ENCODE measurements at places on chromosomes 3 and 15.

- no peak for DNase-seq
These were observed 3.2 kb upstream of the ANXA2 start for GRCh38 chr15:60400944-60401343.

- peak; percentile 45 for DNase-seq
These were observed 234.7 kb upstream of the LYSMD4 start for GRCh38 chr15:99967841-99968371.

GRCh38 chr3:130831719-130832400 lies 62.0 kb upstream of the ATP2C1 start:
- no peak for DNase-seq

- no peak for DNase-seq
These were observed 134.8 kb upstream of the CNTN4 start for GRCh38 chr3:1963896-1964295.

- DNase-seq, result no peak
These were observed 55.9 kb downstream of the NGLY1 start for GRCh38 chr3:25727316-25727715.

- no peak for DNase-seq
These were observed 34.4 kb downstream of the TNK2 start for GRCh38 chr3:195873971-195874370.

- no peak for DNase-seq
These were observed 99.7 kb upstream of the LRRC3B start for GRCh38 chr3:26522919-26523318.

GRCh38 chr3:44827196-44827595 lies 34.5 kb upstream of the TMEM42 start:
- no peak for DNase-seq

- DNase-seq, result no peak
These were observed 12.2 kb downstream of the GBE1 start for GRCh38 chr3:81749265-81749664.

- DNase-seq, result no peak
These were observed 8.9 kb upstream of the COMMD4 start for GRCh38 chr15:75327005-75327404.

DNA sequence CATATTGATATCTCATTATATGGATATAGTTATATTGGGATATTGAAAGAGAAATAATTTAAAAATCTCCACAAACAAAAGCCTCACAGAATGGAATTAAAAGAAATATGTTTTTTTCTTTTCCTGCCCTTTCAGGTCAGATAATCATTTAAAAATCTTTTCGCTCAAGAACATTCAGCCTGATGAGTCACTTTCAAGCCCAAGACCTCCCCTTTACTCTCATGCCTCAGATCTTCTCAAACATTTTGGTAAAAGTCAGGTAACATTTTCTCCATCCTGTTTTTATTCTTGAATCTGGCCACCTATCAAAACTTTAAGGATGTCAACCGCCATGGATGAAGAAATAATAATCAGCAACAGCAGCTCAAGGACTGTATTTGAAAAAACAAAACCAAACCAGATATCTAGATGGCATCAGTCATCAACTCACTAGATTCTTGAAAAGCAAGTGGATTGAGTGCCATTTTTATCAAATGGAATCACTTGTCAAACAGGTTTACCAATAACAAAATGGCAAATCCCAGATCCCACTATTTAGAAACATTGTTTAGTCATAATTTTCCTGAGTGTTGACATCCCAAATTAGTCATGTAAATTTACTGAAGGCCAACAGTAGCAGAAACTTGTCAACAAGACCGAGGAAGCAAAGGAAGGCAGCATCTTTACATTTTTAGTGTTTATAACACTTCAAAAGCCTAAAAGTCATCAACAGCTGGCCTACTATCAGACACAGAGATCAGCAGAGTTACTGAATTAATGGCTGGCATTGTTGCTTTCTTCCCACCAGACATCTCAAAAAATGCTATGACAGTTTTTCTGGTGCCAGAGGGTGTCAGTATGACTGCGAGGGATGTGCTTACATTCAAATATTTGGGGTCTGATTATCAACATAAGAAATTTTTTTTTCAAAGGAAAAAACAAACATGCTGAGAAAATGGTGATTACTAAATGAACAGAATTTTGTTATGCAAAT lies 444.7 kb downstream of the MAGI1 start:
- no peak for DNase-seq

DNA sequence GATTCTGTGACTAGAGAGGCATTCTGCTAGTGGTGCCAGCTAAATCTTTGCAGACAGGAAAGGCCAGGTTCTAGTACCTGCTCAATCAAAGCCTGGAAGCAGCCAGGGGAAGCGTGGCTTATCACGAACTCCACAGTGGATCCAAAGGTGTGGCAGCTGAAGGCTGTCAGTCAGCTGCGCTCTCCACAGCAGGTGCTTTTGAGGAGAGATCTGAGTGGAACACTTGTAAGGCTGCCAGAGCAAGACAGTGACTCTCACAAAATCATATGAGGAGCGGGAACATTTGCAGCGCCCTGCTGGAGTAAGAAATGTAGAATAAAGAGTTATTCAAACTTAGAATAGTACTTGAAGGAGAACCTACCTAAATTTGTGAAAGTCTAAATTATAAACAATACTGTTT lies 5.0 kb upstream of the DPH6 start:
- no peak for DNase-seq

- no peak for DNase-seq
These were observed 67.8 kb upstream of the SLC24A5 start for GRCh38 chr15:48052946-48053345.

GRCh38 chr15:89068325-89068784 lies 19.9 kb upstream of the ABHD2 start:
- DNase-seq, result no peak

DNA sequence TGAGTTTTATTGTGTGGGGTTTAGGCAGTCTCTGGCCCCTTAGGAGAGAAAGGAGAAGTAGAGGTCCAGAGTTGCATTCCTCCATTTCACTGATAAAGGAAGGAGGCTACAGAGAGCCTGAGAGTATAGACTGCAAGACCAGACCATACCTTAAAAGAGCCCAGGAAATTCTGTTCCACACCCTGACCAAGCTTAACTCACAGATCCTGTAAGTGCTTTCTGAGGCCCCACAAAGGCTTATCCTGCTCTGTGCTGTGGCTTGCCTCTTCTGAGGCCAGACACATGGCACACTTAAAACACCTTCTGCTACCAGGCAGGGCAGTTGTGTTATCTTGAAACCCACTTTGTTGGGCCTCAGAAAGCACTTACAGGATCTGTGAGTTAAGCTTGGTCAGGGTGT lies 39.2 kb upstream of the LEKR1 start:
- DNase-seq, result no peak

GRCh38 chr15:58396181-58396580 lies 35.6 kb upstream of the LIPC start:
- no peak for DNase-seq

DNA sequence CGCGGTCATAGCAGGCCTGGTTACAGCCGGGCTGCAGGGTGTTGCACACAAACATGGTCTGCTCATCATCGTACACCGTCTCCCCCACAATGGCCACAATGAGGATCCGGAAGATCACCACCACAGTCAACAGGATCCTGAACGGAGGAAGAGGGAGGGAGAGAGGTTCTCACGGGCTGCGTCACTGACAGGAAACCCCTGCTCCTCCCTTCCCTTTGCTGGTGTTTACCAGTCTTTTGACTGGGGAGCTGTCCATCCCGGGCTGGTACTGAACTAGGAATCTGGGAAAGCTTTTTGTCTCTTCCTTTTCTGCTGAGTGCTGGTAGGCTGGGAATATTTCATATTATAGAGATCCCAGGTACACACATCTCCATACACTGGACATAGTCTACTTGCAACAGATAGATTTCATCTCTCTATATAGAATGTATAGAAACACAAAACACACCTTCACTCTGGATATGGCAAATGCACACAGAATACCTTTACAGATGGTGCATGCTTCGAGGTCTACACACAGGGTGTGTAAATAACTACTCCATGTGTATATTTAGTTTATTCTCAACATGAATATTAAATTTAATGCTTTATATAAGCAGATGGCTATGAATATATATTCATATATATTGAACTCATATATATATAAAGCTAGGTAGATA lies 1.4 kb downstream of the GJD2 start:
- no peak for DNase-seq

GRCh38 chr3:196518966-196519717 lies 4.0 kb upstream of the SMCO1 start:
- DNase-seq, result peak; percentile 68

GRCh38 chr15:100114571-100114970 lies 227.2 kb downstream of the ADAMTS17 start:
- DNase-seq, result peak; percentile 27

DNA sequence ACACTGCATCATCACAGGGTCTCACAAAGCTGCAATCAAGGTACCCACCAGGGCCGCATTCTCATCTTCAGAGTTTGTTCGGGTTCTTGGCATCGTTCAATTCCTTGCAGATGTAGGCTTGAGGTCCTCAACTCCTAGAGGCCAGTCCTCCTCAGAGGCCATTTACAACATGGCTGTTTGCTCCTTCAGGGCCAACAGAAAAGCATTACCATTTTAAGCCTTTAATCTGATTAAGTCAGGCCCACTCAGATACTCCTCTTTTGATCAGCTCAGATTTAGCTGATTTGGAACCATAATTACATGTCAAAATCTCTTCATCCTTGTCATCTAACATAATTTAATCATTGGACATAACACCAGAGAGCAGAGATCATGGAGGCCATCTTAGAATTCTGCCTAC lies 55.4 kb downstream of the BFSP2 start:
- no peak for DNase-seq

GRCh38 chr3:123498761-123499160 lies 49.9 kb upstream of the ADCY5 start:
- no peak for DNase-seq

- peak; percentile 20 for DNase-seq
These were observed 54.4 kb downstream of the WWTR1 start for GRCh38 chr3:149603126-149604074.

DNA sequence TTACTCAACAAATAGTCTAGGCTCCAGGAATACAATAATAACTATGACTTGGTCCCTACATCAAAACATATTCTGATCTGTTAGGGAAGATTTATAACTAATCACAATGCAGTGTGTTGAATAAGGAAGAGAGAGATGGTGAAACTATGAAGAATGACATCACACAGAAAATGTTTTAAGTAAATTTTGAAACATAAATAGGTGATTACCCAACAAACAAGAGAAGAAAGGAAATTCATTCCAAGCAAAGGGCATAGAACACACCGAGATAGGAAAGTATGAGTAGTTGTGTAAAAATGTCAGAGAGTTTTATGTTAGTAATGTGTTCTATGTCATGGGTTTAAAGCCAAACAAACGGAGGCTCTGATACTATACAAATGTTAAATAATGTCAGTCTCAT lies 13.4 kb downstream of the SEC62 start:
- DNase-seq, result no peak

GRCh38 chr3:73389117-73389813 lies 235.5 kb downstream of the PDZRN3 start:
- DNase-seq, result no peak

- no peak for DNase-seq
These were observed 54.0 kb downstream of the TAFA4 start for GRCh38 chr3:68878322-68878721.

GRCh38 chr3:116067326-116067725 lies 378.0 kb downstream of the LSAMP start:
- DNase-seq, result no peak

- DNase-seq, result no peak
These were observed 4.3 kb upstream of the AP3B2 start for GRCh38 chr15:82714016-82714415.

DNA sequence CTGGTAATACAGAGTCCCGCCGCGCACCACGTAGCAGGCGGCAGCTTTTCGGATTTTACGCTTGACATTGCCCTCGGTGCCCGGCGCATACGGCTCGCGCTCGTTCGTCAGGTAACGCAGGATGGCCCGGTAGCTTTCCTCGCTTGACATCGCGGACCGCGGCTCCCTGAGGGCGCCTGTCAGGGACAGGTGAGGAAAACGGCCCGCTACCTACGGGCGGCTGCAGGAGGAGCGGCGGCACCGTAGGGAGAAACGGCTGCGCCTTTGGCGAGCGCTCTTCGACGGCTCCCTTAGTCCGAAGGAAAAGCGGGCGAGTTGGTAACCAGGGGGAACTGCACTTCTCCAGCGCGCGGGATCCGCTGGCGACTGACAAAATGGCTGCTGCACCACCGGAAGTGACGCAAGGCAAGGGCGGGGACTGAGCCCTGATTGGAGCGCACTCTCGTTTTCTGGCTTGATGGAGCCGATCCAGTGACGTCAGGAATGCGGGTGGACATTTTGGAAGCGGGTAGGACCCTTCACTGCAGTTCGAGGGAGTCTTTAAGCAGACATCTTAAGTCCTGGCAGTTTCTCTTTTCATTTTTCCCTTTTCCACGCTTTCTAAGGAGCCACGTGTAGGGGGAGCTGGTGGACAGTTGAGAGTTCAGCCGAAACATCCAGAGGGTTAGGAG lies at the start of gene ZBTB11:
TSS of gene ZBTB11 (minus strand) at position 368 of the 671 bp plus-strand sequence. CDS start at position 150, 218 bp downstream.
- DNase-seq, result peak; percentile 98

DNA sequence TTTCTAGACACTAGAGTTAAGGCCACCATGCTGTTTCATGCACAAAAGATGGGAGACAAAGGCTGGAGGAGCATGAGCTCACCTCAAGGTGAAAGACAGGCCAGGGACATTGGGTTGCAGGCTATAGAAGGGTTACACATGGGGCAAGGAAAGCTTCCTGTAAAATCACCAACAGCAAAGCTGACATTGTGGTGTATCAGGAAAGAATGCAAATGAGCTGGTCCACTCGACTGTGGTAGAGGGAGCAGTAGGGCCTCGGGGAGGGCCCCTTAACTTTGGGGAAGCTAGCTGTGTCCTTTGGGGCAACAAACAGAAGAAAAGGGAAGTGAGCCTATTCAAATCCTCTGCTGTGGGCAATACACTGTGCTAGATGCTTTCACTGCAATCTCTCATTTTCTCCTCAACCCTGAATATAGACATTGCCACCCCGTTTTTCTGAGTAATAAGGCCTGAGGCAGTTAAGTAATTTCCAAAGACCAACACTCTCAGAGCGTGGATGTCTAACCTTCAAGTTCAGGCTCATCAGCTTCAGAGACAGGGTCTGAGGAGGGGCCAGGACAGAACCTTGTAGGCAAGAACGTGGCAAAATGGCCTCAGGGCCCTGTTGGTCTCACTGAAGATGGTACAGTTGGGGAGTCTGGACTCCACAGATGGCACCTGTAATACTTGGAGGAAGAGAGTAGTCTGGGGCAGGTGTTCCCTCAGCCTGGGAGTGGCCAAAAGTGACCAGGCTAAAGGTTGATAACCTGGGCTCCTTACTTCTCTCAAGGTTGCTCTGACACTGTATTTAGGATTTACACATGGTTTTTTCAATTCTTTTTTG lies 24.1 kb downstream of the CX3CR1 start:
- DNase-seq, result no peak

- DNase-seq, result no peak
These were observed 4.5 kb upstream of the ZNF280D start for GRCh38 chr15:56737791-56738190.

- DNase-seq, result no peak
These were observed 274.5 kb downstream of the SLC9A9 start for GRCh38 chr3:143573610-143574303.
